ENCODE measurements at places on chromosomes 11 and 22.

GRCh38 chr11:126115816-126116331 is 53.2 kb upstream of the CDON start:
- no peak for DNase-seq

DNA sequence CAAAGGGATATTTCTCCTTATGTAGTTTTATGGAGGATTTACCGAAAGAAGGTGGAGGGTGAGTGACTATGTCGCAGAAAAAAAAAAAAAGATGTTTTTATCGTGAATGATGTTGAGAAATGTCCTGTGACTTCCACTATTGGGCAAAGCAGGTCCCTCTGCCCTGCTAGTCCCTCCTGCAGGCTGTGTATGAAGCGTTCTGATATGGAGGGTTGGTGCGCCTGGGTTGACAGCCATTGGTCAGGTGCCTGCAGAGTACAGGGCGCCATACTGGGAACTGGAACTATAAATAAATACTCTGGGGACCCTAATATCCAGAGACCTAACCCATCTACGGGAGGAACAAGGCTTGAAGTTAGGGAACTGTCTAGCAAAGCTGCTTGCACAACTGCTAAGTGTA is 1.5 kb downstream of the IL17RA start:
- no peak for DNase-seq

- DNase-seq: no peak
Observed at GRCh38 chr11:123543797-123544196, 110.6 kb downstream of the SCN3B start.

DNA sequence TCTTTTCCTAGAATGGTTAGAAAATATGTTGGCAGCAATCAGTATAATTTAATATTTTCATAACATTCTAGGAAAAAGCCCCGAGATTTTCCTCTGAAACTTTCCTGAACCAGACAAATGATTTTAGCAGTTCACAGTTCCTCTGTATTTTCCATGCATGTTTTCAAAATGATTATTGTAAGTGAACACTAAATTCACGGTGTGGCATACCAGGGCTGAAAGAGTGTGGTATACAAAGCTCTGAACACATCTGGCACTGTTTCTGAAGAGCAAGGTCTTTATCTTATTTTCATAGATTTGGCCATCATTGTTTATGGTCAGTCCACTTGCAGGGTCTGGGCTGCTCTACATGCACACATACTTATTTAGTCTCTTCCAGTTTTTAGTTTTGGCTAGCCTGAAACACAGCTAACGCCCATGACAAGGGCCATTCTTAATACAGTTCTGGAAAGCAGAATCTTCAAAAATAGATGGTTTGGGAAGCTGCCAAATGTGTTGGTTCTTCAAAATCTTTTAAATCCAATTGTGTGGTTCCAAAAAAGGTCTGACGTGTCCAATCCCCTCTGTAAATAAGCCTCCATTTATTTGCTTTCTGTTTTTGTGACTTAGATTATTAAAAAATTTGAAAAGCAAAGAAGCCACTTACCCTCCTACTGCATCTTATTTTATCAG is 7.9 kb upstream of the GAB2 start:
- no peak for DNase-seq

DNA sequence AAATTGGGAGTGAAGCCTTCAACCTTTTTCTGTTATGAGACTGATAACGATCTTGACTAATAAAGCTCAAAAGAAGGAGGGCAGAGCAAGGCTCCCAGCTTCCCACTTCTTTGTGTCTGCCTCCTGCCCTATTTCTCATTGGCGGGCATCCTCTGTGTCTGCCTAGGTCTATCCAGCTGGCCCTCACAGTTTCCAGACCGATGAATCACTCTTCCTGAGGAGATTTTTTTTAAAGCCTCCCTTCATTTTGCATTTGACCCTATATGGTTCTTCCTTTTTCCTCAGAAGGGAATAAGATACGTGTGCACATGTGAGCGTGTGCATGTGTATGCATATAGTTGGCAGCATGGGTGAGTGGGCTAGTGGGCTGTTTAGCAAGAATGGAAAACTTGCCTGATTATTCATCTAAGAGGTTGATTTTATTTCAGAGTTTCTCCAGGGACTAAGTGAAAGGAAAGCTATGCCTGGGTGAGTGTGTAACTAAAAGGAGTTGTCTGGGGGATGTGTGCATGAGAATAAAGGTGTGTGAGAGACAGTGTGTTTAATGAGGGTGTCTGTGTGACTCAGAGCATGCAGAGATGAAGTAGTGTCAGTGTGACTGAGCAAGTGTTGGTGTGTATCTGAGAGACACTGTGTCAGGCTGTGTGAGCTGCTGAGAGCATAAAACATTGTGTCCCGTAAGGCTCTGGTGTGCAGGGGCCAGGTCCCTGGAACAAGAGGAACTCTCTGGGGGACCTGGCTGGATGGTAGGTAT is 12.2 kb downstream of the PHLDB1 start:
- no peak for DNase-seq

DNA sequence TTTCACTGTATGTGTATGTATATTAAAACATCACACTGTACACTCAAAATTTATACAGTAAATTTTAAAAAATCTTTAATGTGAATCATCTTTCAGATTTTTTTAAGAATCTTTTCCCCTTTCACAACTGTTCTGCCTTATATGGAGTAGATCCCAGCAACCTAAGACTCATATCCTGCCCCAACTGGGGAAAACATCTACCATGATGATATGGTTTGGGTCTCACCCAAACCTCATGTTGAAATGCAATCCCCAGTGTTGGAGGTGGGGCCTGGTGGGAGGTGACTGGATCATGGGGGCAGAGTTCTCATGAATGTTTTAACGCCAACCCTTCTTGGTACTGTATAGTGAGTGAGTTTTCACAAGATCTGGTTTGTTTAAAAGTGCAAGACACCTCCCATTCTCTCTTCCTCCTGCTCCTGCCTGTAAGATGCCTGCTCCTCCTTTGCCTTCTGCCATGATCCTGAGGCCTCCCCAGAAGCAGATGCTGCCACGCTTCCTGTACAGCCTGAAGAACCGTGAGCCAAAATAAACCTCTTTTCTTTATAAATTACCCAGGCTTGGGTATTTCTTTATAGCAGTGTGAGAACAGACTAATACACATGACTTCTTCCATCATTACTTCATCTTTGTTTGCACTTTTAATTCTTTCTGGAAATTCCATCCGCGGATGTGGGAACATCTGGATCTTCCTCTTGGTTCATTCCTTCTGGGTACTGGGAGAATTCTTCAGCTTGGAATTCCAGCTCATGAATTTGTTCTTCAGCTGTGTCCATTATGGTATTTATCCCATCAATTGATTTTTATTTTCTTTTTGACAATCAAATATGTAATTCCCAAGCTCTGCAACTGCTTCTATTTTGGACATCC is 36.9 kb downstream of the LINC01488 start:
- no peak for DNase-seq

GRCh38 chr22:46432164-46433068 is 96.9 kb downstream of the TRMU start:
- DNase-seq: no peak

DNA sequence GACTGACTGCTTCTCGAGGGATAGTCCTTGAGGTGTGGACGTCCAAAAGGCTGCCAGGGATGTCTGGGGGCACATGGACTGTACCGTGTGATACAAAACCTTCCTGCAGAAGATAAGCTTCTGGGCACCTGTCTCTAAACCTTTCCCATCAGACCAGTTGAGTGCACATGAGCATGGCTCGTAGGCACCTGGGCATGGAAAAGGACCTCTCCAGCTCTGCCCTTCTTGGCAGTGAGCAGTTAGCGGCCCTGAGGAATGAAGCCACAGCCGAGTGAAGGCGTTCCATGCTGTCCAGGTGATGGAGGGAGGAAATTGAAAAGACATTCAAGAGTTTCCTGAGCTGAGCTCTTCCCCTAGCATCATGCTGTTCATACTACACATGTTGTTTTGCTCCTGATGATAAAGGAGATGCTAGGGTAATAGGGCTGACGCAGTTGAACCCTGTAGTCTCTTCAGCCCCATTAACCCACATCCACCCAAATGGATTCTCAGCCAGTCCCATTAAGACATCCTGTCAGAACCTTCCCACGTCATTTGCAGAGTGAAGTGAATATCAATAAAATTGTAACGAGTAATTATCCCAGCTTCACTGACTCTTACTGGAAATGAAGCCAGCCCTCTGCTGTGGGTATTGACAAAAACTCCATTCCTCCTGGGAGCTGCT is 138.6 kb downstream of the KIRREL3 start:
- no peak for DNase-seq

GRCh38 chr11:73240190-73240781 is 22.2 kb downstream of the P2RY2 start:
- DNase-seq: no peak

DNA sequence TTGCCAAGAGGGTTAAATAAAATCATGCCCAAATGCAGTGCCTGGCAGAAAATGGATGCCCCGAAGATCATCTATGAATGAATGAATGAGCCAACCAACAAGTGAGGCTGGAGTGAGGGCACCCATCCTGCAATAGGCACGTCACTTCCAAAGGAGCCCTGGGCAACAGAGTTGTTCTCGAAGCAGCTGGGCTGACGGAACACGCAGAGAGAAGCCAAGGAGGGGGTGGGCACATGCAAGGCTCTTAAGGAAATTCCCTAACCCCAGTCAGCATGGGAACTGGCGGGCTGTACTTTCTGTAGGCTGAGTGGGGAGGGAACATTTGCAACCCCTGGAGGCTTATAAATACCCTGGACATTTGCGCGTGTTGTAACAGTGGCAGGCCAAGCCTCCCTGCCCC is 11.6 kb upstream of the CHADL start:
- no peak for DNase-seq

GRCh38 chr11:18420067-18420466 is 7.9 kb downstream of the LDHC start:
- no peak for DNase-seq

DNA sequence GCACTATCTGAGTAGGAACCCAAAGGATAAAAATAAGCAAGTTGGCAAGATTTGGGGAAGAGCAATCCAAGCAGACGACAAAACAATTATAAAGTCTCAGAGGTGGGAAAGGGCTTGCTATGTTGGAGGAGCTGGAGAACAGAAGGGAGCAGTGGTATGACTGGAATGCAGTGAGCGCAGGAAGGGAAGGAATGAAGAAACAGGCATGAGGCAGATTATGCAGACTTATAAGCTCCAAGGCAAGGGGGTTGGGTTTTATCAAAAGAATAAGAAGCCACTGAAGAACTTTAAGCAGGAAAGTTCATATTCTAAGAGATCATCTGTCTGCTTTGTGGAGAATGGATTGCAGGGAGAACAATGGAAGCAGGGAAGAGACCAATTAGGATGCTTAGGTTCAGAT is 31.7 kb downstream of the PGM2L1 start:
- DNase-seq: no peak

- no peak for DNase-seq
Observed at GRCh38 chr11:102368472-102368871, 21.5 kb downstream of the BIRC2 start.

GRCh38 chr22:32712644-32713355 is 88.7 kb upstream of the TIMP3 start:
- DNase-seq: no peak

GRCh38 chr11:117819096-117820040 is 5.2 kb downstream of the FXYD2 start:
- no peak for DNase-seq

- DNase-seq: no peak
Observed at GRCh38 chr22:44927463-44928135, 82.2 kb downstream of the PHF21B start.

GRCh38 chr22:42257386-42257785 is 13.1 kb downstream of the TCF20 start:
- no peak for DNase-seq

DNA sequence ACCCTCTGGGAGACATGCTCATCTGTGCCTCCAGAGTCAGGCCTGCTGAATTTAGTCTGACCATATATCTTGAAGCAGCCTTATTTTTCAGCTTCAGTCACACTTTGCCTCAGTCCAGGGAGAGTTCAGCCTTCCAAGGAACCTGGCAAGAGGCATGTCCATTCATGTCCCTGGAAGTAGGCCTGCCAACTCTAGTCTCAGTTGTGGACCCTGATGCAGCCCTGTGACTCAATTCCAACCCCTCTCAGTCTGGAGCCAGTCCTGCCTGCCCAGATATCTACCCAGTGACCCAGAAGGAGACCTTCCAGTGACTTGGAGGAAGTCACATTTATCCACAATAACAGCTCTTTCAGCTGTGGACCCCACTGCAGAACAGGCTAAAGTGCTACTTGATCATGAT is 566.6 kb downstream of the TMEM135 start:
- no peak for DNase-seq

Measured in stimulated activated CD4-positive, alpha-beta T cell treated with anti-CD3 and anti-CD28 coated beads, Interleukin-12 subunit alpha, Interleukin-12 subunit beta, amount 100 ng/mL, for 24 hours (primary cell).